ENCODE measurements at places on chromosomes 11 and 22. TPM values are rescaled to one million over a fixed set of nuclear protein-coding genes. Genes with fewer than 3 reads are reported as not detected.

UBQLNL gene
- total RNA-seq: 8.8 TPM

DNA sequence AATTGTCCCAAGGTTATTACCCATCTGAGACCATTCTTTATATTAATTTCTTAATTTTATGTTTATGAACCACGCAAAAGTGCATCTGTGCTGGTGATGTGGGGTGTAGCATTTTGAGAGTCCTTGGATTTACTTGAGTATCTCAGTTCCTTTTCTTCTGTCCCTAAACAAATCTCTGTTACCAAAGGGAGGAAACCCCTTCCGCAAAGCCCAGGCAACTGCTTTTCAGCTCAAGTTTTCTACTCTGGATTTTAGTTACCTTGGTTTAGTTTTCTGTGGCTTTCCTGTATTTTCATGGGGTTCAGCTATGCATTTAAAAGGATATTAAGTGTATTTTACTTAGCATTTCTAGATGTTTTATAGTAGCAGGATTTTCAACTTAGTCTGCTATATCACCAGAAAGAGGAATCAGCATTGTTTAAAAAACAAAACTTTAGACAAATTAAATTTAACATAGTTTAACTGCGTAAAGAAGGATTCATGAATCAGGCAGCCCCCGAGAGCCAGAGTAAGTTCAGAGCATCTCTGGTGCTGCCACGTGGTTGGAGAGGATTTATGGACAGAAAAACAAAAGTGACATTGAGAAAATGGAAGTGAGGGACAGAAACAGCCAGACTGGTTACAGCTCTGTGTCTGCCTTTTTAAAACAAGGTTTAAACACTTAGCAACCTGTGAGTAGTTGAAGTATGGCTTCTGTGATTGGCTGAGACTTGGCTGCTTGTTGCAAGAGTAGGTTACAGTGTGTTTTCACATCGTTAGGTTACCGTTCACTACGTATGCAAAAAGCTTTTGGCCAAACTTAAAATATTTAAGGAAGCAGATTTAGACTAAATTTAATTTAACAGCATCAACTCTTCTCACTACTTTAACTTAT is 9.6 kb downstream of the ADM start:
- no peak for DNase-seq

DNA sequence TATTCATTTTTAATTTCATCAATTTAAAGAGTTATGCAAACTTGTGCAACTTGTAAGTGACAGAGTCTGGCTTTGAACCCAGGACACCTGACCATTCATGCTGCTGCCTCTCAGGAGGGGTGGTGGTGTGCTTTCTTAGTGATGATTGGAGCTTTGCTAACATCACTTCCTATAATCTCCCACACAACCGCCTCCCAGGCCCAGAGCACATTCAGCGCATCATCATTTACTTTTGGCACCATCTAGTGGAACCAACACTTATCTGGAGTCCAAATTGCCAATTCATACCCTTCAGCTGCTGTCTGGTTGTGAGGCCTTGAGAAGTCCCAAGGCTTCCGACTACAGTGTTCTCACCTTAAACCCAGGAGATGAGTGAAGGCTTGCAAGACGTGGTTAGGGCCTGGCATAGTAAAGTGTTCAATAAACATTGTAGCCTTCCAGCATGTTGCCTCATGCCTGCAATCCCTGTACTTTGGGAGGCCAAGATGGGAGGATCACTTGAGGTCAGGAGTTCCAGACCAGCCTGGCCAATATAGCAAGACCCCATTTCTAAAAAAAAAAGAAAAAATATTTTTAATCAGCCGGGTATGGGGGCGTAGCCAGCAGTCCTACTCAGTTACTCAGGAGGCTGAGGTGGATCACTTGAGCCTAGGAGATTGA is 1.1 kb upstream of the TTLL1 start:
- peak; percentile 76 for DNase-seq

DNA sequence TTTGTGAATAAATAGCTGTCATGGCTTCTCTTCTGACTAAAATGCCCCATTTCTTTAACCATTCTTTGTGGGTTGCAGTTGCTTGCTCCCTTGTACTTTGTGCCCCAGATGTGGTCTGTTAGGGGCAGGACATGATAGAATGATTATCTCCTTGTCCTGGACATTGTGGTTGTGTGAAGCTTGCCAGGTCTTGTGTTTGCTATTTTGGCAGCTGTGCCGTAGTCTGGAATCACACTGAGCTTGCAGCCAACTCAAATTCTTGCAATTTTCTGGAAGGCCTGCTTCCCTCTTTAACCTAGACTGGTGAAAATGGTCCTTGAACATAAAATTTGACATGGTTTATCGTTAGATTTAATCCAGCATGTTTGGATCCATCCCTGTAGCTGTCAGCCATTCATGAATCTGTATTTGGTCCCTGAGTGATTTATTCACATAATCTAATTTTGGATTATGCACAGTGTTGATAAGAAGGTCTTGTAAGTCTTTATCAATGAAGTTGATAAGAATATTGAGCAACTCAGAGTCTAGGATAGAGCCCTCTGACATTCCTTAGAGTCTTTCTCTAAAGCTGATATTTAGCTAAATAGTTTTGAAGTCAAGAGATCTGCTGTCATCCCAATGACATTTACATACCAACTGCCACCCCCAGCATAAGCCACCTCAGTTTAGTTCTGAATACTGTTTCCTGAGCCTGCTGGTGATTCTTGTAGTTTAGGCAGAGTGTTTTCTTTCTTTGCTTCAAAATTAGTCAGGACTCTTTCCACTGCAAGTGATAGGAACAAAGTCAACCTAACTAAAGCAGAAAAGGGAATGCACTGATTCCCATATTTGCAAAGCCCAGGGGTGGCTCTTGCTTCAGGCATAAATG is 9.8 kb downstream of the SPON1 start:
- DNase-seq: peak; percentile 41

DNA sequence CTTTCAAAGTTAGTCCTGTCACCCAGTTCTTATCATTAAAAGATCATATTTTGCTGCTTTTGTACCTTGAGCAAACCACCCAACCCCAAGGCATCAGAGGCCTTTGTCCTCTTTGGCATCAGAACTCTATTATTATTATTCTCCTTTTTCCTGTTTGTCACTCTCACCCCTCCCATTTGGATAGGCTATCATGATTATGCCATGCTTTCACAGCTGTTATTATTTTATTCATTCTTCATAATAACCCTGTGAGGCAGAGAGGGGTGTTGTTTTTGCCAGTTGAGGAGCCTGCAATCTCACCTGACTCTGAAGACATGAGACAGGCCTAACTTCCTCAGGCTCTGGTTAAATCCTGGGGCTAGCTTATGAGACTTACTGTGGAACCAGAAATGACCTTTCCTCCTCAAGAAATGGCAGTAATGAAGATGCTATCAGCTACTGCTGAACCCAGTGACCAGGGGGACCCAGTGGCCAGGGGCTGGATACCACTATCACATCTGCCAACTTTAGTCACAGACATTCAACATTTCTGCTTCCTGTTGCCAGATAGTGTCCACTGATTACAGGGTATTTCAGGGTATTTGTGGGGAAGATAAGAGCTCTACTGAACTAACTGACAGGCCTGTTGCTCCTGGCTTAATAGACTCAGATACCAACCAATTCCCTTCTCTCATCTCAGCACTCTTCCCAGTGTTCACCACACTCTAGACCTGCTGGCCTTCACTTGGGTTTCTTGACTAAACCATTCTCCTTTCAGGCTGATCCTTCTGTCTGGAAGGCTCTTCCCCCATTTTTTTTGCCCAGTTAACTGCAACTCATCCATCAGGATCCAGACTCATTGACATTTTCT is 11.8 kb upstream of the SWAP70 start:
- DNase-seq: no peak

DNA sequence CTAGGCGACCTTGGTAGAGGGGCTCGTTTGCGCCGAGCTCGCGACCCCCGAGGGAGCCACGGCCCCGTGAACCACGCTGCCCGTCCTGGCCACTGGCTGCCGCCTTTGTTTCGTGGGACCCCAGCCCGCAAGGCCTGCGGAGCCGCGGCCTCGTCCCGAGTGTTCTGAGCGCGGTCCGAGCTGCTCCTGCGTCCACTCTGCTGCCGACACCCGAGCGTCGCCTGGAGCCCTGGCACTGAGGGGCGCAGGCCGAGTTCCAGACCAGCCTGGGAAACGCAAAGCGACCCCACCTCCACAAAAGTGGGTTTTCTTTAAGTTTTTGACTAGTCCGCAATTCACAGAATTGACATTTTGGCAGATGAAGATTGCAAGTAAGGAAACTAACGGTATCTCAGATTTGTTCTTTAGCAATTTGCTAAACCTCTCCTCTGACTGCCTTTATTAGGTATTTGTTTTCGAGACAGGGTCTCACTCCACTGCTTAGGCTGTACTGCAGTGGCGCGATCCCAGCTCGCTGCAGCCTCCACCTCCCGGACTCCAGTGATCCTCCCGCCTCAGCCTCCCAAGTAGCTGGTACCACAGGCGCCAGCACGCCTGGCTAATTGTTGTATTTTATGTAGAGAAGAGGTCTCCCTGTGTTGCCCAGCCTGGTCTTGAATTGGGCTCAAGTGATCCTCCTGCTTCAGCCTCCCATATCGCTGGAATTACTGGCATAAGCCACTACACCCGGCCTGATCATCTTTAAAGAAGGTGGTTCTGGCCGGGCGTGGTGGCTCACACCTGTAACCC is 879 bp upstream of the RNH1 start:
- no peak for DNase-seq

- no peak for DNase-seq
Measured at GRCh38 chr22:32650553-32651345, 150.8 kb upstream of the TIMP3 start.

DNA sequence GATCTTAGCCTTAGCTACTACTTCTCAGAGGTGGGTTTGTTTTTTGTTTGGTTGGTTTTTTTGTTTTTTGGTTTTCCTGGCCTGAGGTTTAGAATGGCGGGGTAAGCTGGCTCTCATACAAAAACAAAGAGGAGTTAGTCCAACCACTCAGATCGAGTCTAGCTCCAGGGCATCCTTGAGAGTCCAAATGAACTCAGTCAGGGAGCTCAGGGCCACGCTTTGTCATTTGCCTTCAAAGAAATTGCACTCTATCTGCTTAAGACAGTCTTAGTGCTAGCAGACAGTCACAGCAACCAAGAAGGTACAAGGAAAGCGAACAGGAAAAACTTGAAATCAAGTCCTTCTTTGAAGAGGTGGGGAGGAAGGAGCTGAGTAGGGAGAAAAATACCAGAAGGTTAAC is 11.1 kb downstream of the C11orf42 start:
- no peak for DNase-seq
